ENCODE measurements at places on chromosomes 4 and X.

DNA sequence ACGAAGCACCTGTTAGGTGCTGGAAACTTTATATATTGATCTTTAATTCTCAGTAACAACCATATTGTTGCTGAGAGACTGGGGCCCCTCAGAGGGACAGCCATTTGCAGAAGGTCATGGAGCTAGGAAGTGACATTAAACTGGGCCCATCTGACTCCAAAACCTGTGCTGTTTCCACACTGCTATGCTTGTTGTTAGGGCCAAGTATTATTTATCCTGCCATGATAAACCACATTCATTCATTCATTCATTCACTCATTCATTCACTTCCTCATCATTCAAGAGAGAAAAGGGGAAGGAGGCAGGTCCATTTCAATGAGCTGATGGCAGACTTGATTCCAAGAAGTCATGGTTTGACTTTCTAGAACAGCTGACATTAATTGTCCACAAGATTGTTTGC, 237.4 kb downstream of the STIM2 start:
- DNase-seq = no peak

DNA sequence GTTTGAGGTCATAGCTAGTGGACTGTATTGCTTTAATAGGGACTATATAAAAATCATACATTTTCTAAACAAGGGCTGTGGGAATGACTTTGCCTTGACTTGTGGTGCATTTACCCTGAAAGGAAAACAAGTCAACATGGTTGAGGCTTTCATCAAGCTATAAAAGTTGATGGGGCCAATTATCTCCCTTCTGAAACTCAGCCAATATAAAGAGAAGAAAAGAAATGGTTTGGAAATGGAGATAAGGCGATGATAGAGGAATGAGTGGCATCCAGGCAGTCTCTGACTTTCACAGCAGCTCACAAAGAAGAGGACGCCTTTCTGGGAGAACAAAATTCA, 118.7 kb downstream of the SMARCA1 start:
- no peak for DNase-seq

GRCh38 chr4:159352609-159353008, 249.7 kb downstream of the RAPGEF2 start:
- DNase-seq = no peak

- peak; percentile 65 for DNase-seq
These were observed 129.0 kb upstream of the KCNIP4 start for GRCh38 chr4:22077571-22077970.

DNA sequence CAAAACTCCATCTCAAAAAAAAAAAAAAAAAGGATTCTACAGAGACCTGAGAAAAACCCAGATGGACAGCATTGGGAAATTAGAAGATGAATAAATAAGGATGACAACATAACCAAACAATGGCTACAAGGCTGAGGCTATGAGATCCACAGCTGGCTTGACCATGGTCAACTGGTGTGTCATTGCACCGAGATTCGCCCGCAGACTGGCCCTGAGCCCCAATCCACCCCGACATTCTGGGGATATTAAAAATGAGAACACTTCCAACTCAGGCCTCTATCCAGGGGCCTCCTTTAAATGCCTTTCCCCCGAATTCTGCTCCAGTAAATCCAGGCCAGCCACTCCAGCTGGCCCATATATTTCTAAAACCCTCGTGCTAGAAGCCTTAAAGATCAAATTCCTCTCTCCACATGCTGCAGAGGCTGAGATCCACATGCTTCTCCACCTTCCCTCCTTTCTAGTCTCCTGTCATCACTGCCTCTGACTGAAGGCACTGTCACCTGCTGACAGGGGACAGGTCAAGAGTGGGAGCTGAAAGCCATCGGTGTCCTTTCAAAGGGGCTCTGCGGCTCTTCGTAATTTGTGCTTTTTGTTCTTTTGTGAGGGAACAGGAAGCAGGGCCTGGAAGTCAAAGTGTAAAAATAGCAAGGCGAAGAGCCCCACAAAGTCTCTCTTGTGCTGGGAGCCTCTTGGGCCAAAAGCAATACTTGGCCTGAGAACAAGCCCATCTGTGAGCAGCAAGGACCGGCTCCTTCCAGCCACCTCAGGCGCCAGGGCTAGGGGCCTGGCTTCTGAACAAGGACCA, 203.7 kb downstream of the NSUN7 start:
- DNase-seq = no peak

- no peak for DNase-seq
These were observed 22.8 kb downstream of the STAP1 start for GRCh38 chr4:67581208-67581857.

DNA sequence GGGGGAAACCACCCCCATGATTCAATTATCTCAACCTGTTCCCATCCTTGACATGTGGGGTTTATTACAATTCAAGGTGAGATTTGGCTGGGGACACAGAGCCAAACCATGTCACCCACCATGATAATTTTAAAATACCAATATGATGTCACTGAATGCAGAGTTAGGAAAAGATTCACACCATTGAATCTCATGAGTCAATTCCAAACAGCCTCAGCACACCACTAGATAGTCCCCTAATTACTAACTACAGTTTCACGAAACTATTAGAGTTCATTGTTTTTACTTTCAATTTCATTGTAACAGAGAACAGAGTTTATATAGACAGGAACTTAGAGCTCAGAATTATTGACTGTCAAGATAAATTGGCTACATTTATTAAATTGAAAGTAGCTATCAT, 410.2 kb downstream of the FAM47A start:
- DNase-seq = no peak

GRCh38 chr4:25424539-25425228, 47.6 kb downstream of the ANAPC4 start:
- DNase-seq = no peak

Data from osteoblast (primary cell).